ENCODE measurements at places on chromosomes 12 and 14.

DNA sequence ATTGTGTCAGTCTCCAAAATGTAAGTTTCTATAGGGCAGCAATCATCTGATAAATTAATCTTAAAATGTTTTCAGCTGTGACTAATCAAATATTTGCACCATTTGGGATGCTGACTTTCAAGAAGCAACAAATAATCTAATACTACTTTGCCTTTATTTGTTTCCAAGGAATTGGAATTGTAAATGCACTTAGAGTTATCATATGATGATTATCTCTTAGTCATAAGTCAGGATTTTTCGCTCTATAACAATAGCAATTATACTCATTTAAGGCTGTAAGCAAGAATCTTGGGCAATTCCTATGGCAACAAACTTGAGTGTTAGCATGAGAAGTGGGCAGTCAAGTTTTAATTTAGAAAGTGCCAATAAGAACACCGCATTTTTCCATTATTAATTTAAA, 13.0 kb upstream of the BAZ1A start:
- no peak for DNase-seq

GRCh38 chr12:49921299-49921698, 17.6 kb upstream of the FAIM2 start:
- no peak for DNase-seq

- DNase-seq = no peak
Observed at GRCh38 chr12:44127966-44128710, 292.3 kb downstream of the TMEM117 start.

DNA sequence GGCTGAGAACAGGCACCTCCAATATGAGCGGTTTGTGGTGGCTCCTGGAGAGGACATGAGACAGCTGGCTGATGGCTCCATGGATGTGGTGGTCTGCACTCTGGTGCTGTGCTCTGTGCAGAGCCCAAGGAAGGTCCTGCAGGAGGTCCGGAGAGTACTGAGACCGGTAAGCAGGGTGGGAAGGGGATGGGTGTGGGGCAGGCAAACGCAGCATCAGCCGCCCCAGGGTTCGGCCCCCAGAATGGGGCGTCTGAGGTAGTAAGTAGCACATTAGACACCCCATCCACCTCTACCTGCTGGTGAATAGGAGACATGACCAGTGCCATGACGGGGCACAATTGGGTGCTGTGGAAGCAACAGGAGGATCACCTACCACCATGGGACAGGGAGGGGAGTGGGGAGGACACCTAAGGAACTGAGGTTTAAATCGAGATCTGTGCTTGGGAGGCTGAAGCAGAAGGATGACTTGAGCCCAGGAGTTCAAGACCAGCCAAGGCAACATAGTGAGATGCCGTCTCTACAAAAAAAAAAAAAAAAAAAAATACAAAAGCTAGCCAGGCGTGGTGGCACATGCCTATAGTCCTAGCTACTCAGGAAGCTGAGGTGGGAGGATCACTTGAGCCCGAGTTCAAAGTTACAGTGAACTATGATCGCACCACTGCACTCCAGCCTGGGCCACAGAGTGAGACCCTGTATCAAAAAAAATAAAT, 25.5 kb downstream of the ITGA7 start:
- no peak for DNase-seq

DNA sequence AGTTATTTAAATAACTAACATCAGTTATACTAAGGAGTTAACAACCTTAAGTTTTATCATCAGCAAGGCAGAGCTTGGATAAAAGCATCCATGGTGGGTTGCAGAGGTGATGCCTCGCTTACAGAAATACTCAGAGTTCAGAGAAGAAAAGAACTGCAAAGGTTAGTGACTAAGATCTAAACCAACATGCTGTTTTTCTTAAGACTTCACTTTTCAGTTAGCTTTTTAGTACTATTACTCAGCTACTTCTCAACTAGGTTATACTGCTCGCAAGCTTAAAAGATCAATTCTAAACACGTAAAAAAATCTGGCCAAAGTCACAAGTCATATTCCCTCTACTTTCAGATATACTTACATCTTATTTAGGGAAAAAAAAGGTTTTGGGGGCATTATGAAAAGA, 2.8 kb downstream of the PPP1CC start:
- DNase-seq = no peak

- DNase-seq = no peak
Observed at GRCh38 chr14:77007975-77008421, 20.5 kb downstream of the IRF2BPL start.

DNA sequence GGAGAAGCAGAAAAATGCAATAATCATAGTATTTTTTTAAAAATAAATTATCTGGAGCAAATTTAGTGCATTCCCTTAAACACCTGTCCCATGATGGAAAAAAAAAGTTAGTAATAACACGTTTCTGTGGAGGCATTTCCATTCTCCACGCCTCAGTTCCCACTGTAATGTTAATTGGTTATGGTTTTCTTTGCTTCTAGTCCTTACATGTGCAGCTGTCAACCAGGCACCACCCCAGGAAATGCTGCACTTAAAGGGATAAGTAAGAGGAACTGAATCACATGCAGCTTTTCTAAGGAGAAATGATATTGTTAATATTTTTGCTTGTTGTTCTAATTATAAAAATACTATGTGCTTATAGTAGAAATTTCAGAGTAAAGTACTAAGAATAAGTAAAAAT, 240.3 kb downstream of the ZFP36L1 start:
- peak; percentile 56 for DNase-seq

- DNase-seq = no peak
Observed at GRCh38 chr12:4984344-4984743, 59.3 kb upstream of the KCNA5 start.

DNA sequence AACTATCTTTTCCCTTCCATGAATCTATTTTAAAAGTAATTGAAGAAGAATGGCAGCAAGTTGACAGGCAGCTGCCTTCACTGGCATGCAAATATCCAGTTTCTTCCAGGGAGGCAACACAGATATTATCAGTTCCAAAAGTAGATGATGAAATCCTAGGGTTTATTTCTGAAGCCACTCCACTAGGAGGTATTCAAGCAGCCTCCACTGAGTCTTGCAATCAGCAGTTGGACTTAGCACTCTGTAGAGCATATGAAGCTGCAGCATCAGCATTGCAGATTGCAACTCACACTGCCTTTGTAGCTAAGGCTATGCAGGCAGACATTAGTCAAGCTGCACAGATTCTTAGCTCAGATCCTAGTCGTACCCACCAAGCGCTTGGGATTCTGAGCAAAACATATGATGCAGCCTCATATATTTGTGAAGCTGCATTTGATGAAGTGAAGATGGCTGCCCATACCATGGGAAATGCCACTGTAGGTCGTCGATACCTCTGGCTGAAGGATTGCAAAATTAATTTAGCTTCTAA, 18.4 kb downstream of the TMPO start:
- DNase-seq = no peak

DNA sequence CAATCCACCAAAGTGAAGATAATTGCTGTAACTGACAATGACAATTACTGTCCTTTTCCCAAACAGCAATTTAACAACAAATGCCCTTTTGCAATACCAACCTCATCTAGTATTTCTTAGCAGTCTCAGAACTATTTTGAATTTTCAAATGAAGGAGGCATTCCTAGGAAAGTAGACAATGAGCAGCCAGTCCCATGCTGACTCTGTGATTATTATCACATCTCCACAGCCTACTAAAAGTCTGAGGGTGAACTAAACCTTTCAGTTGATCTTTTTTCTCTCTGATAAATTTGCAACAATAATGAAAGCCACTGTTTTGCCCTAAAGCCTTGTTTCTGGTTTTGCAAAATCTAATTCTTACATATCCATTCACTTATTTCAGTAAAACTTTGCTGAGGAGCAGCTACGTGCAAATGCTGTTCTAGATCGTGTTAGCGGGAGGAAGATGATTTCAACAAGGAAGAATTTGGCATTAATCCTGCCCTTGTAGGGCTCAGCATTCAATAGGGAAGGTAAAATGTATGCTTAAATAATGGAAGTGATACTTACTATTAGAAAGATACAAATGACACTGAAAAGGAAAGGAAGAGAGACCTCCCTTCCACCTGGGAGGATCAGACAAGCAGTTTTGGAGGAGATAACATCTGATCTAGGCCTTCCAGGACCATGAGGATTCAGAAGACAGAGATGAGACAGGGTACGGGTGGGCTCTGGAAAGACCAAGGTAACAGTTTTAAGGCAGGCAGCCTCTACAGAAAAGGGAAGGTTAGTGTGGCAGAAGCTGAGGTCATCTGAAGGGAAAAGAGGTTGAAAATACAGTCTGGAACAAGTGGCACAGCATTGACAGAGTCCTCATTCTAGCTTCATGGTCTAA, 47.4 kb downstream of the SLC38A1 start:
- DNase-seq = no peak

DNA sequence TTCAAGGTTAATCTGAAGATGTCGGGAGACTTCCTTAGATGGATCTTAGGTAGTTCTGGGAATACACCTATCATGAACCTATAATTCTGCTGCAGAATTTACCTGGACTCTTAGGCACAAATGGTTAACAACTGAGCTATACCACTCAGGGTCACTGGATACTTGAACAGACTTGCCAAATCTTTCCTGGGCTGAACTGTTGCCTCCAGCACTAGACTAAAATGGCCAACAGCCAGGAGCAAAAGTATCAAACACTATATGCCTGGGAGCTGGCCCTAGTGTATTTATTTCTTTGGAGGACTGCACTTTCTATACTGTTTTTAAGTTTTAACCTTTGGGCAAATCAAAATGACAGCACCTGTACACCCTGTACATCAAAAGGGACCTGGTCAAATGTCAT, 252.8 kb downstream of the TMEM117 start:
- DNase-seq = no peak

GRCh38 chr12:126558810-126559209, 1493.6 kb downstream of the AACS start:
- no peak for DNase-seq

DNA sequence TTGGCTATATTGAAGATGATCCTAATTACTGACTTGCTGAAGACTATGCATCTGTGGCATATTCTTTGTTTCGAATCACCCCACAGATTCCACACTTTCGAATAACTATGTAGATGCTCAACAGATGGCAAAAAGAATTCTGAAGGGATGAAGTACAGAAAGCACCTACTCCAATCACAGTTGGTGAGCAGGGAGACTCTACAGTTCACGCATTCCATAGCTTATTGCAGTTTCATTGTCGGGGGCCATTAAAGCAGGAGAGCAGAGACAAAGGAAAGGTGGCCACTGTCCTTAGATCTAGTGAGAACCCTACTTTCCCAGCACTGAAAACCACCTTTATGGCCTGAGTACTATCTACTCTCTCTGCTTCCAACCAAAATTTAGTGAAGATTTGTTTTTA, 191.9 kb downstream of the STXBP6 start:
- no peak for DNase-seq

DNA sequence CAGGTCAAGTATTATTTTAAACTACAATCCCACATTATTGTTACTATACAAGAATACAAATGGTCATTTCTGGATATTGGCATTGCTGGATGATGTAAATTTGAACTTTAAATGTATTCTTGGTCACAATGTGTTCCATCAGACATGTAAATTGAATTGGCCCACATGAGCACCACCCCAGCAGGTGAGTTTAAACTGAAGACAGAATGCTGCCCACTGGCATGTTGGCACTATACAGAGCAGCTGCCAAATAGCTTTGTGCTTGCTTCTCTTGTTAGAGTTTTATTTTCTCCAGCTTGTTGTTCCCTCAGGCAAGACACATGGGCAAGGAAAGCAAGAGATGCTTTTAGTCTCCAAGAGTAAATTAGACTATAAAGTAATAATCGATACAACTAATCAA, 98.6 kb downstream of the C12orf50 start:
- DNase-seq = no peak

- peak; percentile 62 for DNase-seq
Observed at GRCh38 chr12:59010118-59010517, 89.8 kb upstream of the LRIG3 start.

GRCh38 chr12:8508910-8509841, 4.1 kb upstream of the CLEC4D start:
- DNase-seq = peak; percentile 35

DNA sequence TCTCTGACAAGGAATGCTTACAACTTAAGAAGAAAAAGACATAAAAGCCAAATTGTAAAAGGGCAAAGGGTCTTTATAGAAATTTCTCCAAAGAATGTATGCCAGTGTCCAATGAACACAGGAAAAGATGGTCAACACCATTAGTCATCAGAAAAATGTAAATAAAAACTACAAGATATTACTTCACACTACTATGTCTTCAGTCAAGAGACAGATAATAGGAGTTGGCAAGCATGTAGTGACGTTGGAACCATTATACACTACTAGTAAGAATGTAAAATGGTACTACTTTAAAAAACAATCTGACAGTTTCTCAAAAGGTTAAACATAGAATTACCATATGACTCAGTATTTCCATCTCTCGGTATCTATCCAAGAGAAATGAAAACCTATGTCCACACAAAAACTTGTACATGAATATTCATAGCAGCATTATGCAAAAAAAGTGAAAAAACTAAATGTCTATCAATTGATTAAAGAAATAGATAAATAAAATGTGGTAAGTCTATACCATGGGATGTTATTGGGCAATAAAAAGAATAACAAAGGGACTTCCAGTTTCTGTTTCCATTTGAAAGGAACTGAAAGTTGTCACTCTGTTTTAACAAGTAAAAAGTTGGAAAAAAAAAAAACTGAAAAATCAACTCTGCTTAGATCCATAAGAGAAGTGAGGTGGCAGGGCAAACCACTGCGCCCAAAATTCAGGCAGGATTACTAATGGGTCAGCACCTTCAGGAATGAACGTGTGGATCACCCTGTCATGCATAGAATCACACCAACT, 69.8 kb downstream of the ALG10B start:
- no peak for DNase-seq

GRCh38 chr14:97458661-97459579, 661.7 kb downstream of the VRK1 start:
- peak; percentile 40 for DNase-seq

- DNase-seq = peak; percentile 89
Observed at GRCh38 chr12:12032851-12033797, 37.6 kb upstream of the BCL2L14 start.

GRCh38 chr12:89370421-89370831, 18.1 kb upstream of the DUSP6 start:
- DNase-seq = no peak

- DNase-seq = no peak
Observed at GRCh38 chr12:61254225-61254624, 1006.0 kb upstream of the USP15 start.

GRCh38 chr12:8449355-8449859, 6.4 kb upstream of the CLEC6A start:
- DNase-seq = no peak

Measured in femur (tissue), 1 donor.